ENCODE measurements at places on chromosomes 4 and X. TPM values are rescaled to one million over a fixed set of nuclear protein-coding genes. Genes with fewer than 3 reads are reported as not detected.

Gene DUX4
- not detected for polyA plus RNA-seq

Gene TFE3
- polyA plus RNA-seq: 20.6 TPM

Gene LARP1B
- 20.9 TPM for polyA plus RNA-seq

Gene PCDH18
- polyA plus RNA-seq: 0.99 TPM

Gene BMX
- polyA plus RNA-seq: 0.73 TPM

Gene APBB2
- 9.1 TPM for polyA plus RNA-seq

Gene IL2
- not detected for polyA plus RNA-seq

Gene FGG
- polyA plus RNA-seq: 0.99 TPM

Gene MSX1
- 2.7 TPM for polyA plus RNA-seq

Gene GLOD5
- 0.57 TPM for polyA plus RNA-seq

DNA sequence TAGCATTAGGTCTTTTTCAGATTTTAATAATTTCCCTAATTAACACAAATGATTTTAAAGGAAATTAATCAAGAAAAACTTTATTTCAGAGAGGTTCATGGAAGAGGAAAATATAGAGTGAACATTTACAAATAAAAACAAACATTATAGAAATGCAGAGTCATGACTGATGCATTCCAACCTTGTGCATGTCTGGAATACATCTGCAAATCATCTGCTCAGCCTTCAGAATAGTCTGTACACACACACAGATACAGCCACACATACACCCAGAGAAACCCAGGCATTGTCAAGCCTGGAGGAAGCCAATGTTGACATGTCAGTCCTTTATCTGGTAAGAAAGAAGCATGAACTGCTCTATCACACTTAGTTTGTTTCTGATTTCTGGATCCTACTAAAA, 61.3 kb upstream of the NFKB1 start:
- H3K36me3 ChIP-seq: no peaks in the 10 kb centered on the region
- DNase-seq: no peak
- peaks cover 10% of the 10 kb centered on the region for H3K4me1 ChIP-seq
- no peaks in the 10 kb centered on the region for H3K27me3 ChIP-seq
- H3K27ac ChIP-seq: no peak overlapping the region
- no peak overlapping the region for H3K4me3 ChIP-seq

DNA sequence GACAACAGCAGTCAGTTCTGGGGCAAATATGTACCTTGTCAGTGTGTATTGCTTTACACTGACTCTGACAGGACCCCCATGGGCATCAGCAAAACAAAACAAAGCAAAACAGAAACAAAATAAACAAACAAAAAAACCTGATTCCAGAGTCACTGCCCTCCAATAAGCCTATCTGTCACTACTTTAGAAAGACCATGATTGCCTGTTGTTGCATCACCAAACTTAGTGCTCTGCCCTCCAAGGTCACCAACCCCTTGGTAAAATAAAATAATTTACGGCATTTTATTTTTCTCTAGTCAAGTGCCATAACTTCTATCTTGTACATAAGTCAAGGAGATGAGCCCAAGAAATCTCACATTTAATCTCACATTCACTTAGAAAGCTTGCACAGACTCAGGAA, 120.9 kb upstream of the ADAMTS3 start:
- no peaks in the 10 kb centered on the region for H3K36me3 ChIP-seq
- no peaks in the 10 kb centered on the region for H3K27me3 ChIP-seq
- H3K4me1 ChIP-seq: no peaks in the 10 kb centered on the region
- H3K27ac ChIP-seq: no peak overlapping the region
- DNase-seq: no peak

- no peaks in the 10 kb centered on the region for H3K27me3 ChIP-seq
- no peak overlapping the region for H3K27ac ChIP-seq
- no peak overlapping the region for H3K4me3 ChIP-seq
- DNase-seq: no peak
- no peaks in the 10 kb centered on the region for H3K36me3 ChIP-seq
Measured at GRCh38 chrX:16002185-16002584, 121.2 kb upstream of the GRPR start.

DNA sequence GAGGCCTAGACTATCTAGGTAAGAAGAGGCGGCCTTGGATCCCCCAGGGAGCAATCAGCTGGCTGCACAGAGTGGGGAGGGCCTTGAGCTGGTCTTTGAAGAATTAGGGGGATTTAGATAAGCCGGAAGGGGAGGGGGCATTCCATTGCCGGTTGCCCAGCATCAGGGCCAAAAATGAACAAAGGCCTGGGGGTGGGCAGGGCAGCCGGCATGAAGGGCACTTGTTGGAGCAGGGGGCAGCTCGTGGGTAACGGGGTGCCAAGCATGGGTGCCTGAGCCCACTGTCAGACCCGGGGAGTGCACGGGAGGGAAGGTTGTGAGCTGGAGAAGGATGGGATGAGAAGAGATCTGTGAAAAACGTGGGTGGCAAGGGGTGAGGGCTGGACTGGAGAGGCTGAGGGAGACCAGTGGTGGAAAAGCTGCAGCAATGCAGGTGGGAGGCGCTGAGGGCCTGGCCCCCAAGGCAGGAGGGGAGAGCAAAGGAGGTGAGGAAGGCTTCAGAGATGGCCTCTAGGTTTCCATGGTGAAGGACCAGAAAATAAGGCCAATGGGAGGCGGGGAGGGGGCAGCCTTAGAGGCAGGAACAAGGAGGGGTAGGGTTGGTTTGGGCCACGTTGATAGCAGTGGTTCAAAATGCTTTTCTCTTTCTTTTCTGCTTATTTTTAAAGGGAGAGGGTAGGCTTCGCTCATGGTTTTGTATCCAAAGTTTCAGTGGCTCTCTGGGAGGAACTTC, 8.6 kb downstream of the KLF3 start:
- H3K27me3 ChIP-seq: no peaks in the 10 kb centered on the region
- H3K27ac ChIP-seq: peak overlapping the region; percentile 74
- H3K4me1 ChIP-seq: peaks cover 57% of the 10 kb centered on the region
- H3K36me3 ChIP-seq: no peaks in the 10 kb centered on the region

DNA sequence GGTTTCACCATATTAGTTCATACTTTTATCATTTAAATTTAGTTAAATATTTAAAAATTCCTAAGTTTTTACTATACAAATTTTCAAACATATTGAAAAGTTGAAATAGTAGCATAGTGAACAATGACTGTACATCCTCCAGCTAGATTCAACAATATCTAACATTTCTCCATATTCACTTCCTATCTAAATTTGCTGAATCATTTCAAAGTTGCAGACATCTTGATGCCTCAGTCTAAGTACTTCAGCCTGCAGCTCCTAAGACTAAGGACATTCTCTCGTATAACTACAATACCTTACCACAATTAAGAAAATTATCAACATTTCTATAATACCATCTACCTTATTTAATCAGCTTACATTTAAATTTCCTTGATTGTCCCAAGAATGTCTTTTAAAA, 132.7 kb downstream of the TMEM164 start:
- H3K27me3 ChIP-seq: no peaks in the 10 kb centered on the region
- no peak overlapping the region for H3K4me3 ChIP-seq
- no peaks in the 10 kb centered on the region for H3K4me1 ChIP-seq
- no peak for DNase-seq
- H3K36me3 ChIP-seq: no peaks in the 10 kb centered on the region

- no peaks in the 10 kb centered on the region for H3K4me1 ChIP-seq
- no peaks in the 10 kb centered on the region for H3K36me3 ChIP-seq
- H3K4me3 ChIP-seq: no peak overlapping the region
- no peak overlapping the region for H3K27ac ChIP-seq
Measured at GRCh38 chr4:149077181-149077580, 635.0 kb upstream of the NR3C2 start.

DNA sequence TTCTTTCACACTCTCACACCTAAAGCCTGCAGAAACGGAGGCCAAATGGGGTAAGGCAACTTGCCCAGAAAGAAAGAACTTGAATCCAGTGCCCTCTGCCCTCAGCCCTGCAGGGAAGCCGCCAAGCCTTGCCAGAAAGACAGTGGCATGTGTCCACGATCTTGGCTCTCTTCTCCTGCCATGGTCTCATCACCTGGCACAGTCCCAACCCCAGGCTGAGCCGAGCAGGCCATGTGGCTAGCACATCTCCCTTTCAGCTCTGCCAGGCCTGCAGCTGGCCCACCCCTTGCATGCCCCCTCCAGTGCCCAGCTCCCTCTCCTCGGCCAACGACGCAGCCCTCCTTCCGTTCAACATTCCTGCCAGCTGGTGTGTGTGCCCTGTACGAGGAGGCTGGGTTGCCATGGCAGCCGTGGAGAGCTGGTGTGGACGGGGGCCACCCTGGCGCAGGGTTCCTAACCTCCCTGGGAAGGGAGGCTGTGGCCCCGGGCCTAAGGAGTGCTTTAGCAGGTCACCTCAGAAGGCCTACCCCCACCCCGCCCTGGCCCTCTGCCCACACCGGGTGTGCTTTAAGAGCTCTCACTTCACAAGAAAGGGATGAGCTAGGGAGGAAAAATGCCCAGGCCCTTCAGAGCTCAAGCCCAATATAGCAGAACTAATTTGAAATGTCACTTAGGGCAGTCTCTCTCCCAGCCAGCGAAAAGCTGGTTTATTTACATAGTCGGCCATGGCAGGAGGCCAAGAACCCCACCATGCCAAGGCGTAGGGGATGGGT, 73.0 kb upstream of the PJA1 start:
- no peak overlapping the region for H3K27ac ChIP-seq
- H3K27me3 ChIP-seq: peaks cover 5% of the 10 kb centered on the region
- H3K4me3 ChIP-seq: no peak overlapping the region
- H3K4me1 ChIP-seq: no peaks in the 10 kb centered on the region
- no peak for DNase-seq

DNA sequence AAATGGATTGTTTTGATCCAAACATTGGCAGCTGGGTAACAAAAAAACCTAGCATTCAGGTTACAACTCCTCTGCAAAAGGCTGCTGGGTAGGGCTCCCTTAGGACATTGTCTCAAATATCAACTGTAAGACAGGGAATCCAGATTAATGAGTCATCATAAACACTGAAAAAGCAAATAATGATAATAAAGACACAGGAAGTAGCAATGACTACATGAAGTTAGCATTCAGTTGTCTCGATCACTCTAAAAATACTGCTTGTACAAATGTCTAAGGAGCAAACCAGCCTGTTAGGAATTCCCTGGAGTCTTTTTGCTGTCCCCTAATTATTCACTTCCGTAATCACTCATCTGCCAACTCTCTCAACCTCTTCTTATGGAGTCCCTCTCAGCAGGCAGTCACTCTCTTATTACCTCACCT, 259.2 kb downstream of the GPC3 start:
- no peak overlapping the region for H3K27ac ChIP-seq
- H3K36me3 ChIP-seq: no peaks in the 10 kb centered on the region
- H3K27me3 ChIP-seq: peaks cover 10% of the 10 kb centered on the region
- H3K4me3 ChIP-seq: no peak overlapping the region
- H3K4me1 ChIP-seq: no peaks in the 10 kb centered on the region
- no peak for DNase-seq

GRCh38 chr4:78069319-78069718, 12.2 kb downstream of the FRAS1 start:
- no peak overlapping the region for H3K4me3 ChIP-seq
- H3K36me3 ChIP-seq: no peaks in the 10 kb centered on the region
- no peak overlapping the region for H3K27ac ChIP-seq
- no peaks in the 10 kb centered on the region for H3K4me1 ChIP-seq

- no peaks in the 10 kb centered on the region for H3K27me3 ChIP-seq
- H3K27ac ChIP-seq: no peak overlapping the region
- H3K36me3 ChIP-seq: no peaks in the 10 kb centered on the region
- no peak overlapping the region for H3K4me3 ChIP-seq
- DNase-seq: no peak
- H3K4me1 ChIP-seq: no peaks in the 10 kb centered on the region
Measured at GRCh38 chr4:13922459-13922858, 294.9 kb upstream of the BOD1L1 start.

DNA sequence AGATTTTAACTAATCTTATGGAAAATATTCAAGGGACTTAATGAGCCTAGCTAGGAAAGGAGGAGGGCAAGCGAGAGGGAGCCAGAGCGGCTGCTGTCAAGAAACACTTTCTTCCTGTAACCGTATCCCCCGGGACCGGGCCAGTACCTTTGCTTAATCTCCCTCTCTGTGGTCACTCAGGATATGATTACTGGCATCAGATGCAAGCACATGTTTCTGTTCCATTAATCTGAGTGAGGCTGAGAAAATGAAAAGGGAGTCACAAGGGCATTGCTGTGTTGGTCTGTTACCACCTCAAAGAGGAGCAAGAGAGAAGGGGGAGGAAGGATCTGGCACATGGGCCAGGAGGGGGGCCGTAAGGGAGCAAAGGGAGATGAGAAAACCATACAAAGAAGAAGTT, 356.7 kb upstream of the GATB start:
- no peak for DNase-seq
- H3K4me3 ChIP-seq: no peak overlapping the region
- no peak overlapping the region for H3K27ac ChIP-seq
- H3K4me1 ChIP-seq: no peaks in the 10 kb centered on the region

DNA sequence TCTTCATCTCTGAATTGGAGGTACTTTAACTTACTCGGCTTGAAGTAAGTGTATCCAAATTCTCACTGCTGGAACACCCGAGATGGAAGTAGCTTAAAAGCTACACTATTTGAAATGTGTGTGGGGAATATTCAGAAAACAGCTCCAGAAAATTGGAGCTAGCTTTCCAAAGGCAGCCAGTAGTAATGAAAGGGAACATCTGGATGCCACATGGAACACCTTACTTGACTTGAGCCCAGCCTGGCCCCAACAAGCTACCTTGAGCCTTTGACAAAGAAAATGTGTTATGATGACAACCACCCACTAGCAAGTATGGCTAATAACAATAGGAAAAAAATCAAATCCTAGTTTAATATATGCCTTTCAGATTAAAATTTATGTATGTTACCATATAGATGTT, 161.5 kb downstream of the PRDM5 start:
- no peaks in the 10 kb centered on the region for H3K36me3 ChIP-seq
- no peaks in the 10 kb centered on the region for H3K4me1 ChIP-seq
- no peaks in the 10 kb centered on the region for H3K27me3 ChIP-seq
- no peak overlapping the region for H3K4me3 ChIP-seq
- H3K27ac ChIP-seq: no peak overlapping the region
- DNase-seq: no peak

- H3K27me3 ChIP-seq: no peaks in the 10 kb centered on the region
- H3K36me3 ChIP-seq: peaks cover 5% of the 10 kb centered on the region
- H3K4me3 ChIP-seq: no peak overlapping the region
- no peaks in the 10 kb centered on the region for H3K4me1 ChIP-seq
- H3K27ac ChIP-seq: no peak overlapping the region
Measured at GRCh38 chrX:18927558-18927957, 56.4 kb downstream of the PHKA2 start.

GRCh38 chrX:40298069-40298468, 200.3 kb upstream of the BCOR start:
- no peak for DNase-seq
- H3K4me3 ChIP-seq: no peak overlapping the region
- peaks cover 17% of the 10 kb centered on the region for H3K27me3 ChIP-seq
- H3K4me1 ChIP-seq: no peaks in the 10 kb centered on the region
- H3K36me3 ChIP-seq: no peaks in the 10 kb centered on the region
- H3K27ac ChIP-seq: no peak overlapping the region

DNA sequence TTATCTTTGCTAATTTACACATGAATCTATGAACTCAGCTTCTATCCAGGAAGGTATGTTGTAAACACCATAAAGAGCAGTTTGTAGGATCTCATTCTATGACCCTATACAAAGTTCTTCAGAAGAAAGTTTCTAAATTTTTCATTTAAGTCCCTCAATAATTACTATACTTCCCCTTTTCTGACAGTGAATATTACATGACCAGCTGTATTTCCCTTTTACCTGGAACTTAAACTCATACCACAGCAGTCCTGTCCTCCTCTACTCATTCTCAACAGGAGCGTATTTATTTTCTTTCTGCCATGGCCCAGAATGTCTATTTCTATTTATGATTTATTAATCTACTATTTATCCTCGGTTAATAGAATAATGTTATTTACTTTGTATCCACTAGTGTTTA, 15.8 kb downstream of the RASGEF1B start:
- H3K27me3 ChIP-seq: no peaks in the 10 kb centered on the region
- DNase-seq: no peak
- H3K27ac ChIP-seq: no peak overlapping the region
- no peaks in the 10 kb centered on the region for H3K36me3 ChIP-seq

Data from pancreas (tissue), 10 donors.